ENCODE measurements at places on chromosomes 4 and X. TPM values are rescaled to one million over a fixed set of nuclear protein-coding genes. Genes with fewer than 3 reads are reported as not detected.

POLN gene
- 5.9 TPM for total RNA-seq

SNX25 gene
- total RNA-seq = 13.9 TPM

PHOX2B gene
- not detected for total RNA-seq

DNA sequence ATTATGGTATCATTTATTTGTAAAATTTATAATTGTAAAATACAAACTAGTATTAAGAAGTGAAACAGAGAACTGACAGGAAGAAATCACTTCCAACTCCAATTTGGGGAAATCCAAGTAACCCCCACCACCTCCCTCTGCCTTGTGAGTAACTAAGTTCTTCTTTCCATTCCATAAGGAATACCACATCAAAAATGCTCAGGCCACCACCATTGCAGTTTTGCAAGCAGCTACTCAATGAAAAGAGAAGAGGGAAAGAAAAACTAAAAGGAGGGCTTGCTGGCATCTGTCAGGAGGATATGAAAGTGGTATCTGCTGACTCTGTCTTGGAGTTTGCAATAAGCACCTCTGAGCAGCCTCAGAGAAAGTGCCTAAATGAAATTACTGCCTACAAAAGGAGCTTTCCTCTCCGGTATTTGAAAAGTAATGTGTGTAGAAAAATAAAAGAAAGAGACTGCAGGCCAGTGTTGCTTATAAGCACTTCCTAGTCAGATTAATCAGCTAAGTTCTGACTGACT is 228.7 kb downstream of the OPHN1 start:
- H3K36me3 ChIP-seq = no peaks in the 10 kb centered on the region
- no peak for DNase-seq
- H3K27me3 ChIP-seq = no peaks in the 10 kb centered on the region
- H3K4me1 ChIP-seq = no peaks in the 10 kb centered on the region
- H3K27ac ChIP-seq = no peak overlapping the region
- no peak overlapping the region for H3K4me3 ChIP-seq

- H3K27me3 ChIP-seq = no peaks in the 10 kb centered on the region
- H3K27ac ChIP-seq = no peak overlapping the region
- H3K4me1 ChIP-seq = no peaks in the 10 kb centered on the region
- no peaks in the 10 kb centered on the region for H3K36me3 ChIP-seq
- no peak for DNase-seq
These were observed 153.0 kb downstream of the TENT5D start for GRCh38 chrX:80573275-80573674.

DNA sequence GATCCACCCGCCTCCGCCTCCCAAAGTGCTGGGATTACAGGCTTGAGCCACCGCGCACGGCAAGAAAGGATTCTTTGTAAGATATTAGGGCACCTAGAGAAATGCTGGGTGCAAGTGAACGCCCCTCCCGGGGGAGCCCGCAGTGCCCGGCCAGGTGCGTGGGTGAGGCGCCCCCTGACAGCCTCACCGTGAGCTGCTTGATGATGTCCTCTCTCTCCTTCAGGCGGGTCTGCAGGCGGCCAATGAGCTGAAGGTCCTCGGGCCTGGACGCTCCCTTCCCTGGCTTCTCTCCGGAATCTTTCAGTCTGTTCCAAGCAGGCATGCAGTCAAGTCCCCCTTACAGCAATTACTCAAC is 21.9 kb downstream of the MED28 start:
- no peaks in the 10 kb centered on the region for H3K4me1 ChIP-seq
- no peak overlapping the region for H3K27ac ChIP-seq
- no peak overlapping the region for H3K4me3 ChIP-seq
- no peaks in the 10 kb centered on the region for H3K27me3 ChIP-seq
- H3K36me3 ChIP-seq = peaks cover 22% of the 10 kb centered on the region

DNA sequence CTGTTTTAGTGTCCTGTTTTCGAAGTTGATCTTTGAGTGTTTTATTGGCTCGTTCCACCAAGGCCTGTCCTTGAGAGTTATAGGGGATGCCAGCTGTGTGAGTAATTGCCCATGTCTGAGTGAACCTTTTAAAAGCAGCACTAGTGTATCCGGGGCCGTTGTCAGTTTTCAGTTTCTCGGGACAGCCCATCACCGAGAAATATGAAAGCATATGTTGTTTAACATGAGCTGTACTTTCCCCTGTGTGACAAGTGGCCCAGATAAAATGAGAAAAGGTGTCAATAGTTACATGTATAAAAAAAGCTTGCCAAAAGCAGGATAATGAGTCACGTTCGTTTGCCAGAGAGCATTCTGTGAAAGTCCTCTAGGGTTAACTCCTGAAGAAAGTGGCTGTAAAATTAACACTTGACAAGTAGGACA is 48.6 kb upstream of the RASSF6 start:
- H3K4me3 ChIP-seq = no peak overlapping the region
- peaks cover 9% of the 10 kb centered on the region for H3K4me1 ChIP-seq
- H3K36me3 ChIP-seq = no peaks in the 10 kb centered on the region
- H3K27me3 ChIP-seq = no peaks in the 10 kb centered on the region

- H3K27ac ChIP-seq = peak overlapping the region; percentile 60
- no peak for DNase-seq
- no peaks in the 10 kb centered on the region for H3K27me3 ChIP-seq
These were observed 7.5 kb downstream of the CHM start for GRCh38 chrX:86039625-86040568.

GRCh38 chr4:161919442-161920220 is 244.2 kb downstream of the FSTL5 start:
- no peak overlapping the region for H3K27ac ChIP-seq
- no peak overlapping the region for H3K4me3 ChIP-seq
- H3K27me3 ChIP-seq = no peaks in the 10 kb centered on the region
